Aorta (tissue), 5 donors: ENCODE measurements at places on chromosomes 2 and 18. TPM values are rescaled to one million over a fixed set of nuclear protein-coding genes. Genes with fewer than 3 reads are reported as not detected.

DNA sequence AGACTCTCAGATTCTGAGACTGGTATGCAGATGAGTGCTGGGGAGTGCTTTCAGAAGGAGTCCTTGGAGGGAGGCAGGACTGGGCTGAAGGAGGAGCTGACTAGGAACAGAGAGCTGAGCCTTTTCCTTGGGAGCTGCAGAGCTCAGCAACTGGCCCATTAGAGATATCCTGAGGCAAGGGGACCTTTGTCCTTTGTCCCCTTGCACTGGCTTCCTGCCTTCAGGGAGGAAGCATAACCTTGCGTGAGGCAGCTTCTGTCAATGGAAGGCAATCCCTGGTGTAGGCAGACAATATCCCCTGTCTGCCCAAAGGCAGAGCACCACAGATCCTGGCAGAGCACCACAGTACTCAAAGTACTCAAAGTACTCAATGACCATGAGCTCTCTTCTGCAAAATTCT, 375.3 kb downstream of the HRH4 start:
- no peak for DNase-seq

DNA sequence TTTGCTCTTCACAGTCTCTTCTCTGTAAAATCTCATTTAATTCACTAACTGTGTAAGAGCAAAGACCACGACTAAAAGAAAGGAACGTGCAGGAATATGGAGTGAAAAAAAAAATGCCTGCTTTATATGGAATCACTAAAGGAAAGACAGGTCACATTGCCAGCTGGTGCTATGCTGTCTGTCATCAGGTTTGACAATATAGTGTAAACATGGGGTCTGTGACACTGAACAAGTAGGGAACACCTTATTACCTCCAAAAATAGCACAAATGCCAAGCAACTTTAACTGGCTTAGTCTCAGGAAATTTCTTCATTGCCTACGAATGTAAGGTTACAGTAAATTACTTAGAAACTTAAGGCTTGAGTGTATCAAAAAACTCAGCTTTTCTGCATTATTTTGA, 364.5 kb upstream of the LINC00305 start:
- DNase-seq: no peak

GRCh38 chr2:219362524-219363164, 25.1 kb downstream of the DNPEP start:
- no peak for DNase-seq

DNA sequence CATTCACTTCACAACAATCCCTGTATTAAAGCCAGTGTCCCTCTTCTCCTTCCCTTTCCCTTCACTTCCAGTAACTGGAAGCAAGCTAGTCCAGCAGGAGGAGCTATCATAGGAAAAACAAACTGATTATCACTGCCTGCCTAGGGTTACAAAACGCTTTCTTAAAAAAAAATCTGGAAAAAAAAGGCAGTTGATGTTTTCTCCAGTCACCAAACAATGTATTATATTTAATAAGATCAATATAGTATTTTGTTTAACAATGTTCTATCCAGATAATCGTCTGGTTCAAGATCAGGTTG, 78.8 kb upstream of the ITGB6 start:
- DNase-seq: no peak

DNA sequence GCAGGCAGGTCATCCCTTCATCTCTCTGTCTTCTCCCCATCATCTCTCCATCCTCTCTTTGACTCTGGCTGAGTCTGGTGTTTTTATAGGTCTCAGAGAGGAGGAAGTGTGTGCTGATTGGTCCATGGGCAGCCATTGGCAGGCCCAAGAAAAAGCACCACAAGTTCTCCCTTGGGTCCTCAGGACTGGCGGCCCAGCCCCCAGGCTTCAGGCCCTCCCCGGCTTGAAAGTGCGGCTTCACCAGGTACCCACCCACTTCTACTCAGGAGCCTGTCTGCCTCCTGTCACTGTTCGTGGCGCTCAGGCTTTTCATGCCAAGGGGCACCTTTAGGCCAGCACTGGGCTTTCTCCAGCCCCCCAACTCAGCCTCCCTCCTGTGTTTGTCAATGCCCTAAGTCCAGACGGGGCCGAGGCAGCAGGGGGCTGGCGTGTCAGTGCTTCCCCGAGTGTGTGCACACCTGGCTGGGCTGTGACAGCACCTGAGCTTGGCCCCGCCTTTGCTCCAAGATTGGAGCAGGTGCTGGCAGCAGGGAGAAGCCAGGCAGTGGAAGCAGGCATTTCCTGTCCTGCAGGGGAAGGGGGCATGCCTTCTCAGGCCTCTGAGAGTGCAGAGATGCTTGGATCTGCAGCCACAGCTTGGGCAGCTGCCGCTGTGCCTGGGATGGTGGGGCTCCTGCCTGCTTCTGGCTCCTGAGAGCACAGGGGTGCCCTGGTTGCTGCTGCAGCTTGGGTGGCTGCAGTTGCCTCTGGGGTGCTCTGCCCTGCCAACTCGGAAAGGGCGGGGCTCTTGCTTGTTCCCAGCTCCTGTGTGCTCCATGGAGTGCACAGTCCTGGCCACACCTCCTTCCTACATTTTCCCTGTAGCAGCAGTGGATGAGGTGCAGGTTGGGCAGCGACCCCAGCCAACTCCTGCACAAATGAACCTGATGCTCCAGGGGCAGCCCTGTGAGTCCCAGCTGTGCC, 34.1 kb downstream of the FBXO48 start:
- DNase-seq: no peak

DNA sequence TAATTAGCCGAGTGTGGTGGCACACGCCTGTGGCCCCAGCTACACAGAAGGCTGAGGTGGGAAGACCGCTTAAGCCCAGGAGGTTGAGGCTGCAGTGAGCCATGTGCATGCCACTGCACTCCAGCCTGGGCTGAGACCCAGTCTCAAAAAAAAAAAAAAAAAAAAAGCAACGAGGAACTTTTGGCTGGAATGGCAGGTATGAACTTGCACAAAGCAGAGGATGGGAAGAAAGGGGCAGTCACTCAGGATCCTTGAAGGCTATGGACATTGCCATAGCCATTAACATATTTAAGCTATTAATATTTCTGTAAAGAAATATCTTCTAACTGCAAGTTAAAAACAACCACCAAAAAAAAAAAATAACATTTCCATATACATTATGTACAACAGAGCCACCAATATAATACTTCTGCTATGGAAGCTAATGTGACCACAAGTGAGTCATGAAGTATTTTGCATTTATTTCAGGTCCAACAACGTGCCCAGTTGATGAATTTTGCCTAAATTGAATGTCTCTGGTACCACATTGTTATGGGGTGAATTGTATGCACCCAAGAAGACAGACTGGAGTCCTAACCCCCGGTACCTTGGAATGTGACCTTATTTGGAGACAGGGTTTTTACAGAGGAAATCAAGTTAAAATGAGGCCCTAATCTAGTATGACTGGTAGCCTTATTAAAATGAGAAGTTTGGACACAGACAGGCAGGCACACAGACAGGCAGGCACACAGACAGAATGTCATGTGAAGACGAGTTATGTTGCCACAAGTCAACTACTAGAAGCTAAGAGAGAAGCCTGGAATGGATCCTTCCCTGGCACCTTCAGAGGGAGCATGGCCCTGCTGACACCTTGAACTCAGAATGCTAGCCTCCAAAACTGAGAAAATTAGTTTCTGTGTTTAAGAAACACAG, 102.8 kb downstream of the RBMS1 start:
- no peak for DNase-seq

Gene MOGAT1
- not detected for polyA plus RNA-seq

Gene NPAS2
- 7.8 TPM for polyA plus RNA-seq

Gene UBE2E3
- 52.3 TPM for polyA plus RNA-seq

Gene MOCOS
- polyA plus RNA-seq: 3.8 TPM
